ENCODE measurements at places on chromosomes 6 and 20.

DNA sequence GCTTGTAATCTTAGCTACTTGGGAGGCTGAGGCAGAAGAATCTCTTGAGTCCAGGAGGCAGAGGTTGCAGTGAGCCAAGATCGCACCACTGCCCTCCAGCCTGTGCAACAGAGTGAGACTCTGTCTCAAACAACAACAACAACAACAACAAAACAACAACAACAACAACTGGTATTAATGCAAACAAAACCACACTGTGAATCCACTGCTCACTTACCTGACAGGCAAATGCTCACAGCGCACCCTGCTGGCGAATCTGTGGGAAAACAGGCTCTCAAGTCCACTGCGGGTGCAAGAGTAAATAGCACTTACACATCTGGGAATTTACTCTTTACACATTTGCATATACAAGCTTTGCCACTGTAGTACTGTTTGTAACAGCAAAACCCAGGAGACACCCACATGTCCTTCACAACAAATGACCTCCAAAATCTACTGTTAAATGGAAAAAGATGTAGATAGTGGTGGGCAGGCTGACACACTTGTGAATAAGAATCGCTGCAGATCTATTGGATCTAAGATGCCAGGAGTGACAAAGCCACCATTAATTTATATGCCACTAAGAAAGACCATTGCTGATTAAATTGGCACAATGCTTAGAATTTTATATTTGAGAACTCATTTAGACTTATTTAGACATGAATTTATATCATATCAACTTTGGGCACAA is 29.3 kb downstream of the NSFL1C start:
- peak; percentile 77 for DNase-seq

DNA sequence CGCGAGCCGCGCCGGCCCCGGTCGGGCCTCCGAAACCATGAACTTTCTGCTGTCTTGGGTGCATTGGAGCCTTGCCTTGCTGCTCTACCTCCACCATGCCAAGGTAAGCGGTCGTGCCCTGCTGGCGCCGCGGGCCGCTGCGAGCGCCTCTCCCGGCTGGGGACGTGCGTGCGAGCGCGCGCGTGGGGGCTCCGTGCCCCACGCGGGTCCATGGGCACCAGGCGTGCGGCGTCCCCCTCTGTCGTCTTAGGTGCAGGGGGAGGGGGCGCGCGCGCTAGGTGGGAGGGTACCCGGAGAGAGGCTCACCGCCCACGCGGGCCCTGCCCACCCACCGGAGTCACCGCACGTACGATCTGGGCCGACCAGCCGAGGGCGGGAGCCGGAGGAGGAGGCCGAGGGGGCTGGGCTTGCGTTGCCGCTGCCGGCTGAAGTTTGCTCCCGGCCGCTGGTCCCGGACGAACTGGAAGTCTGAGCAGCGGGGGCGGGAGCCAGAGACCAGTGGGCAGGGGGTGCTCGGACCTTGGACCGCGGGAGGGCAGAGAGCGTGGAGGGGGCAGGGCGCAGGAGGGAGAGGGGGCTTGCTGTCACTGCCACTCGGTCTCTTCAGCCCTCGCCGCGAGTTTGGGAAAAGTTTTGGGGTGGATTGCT is 1.3 kb downstream of the VEGFA start:
- DNase-seq = no peak

- no peak for DNase-seq
These were observed 51.0 kb downstream of the CPXM1 start for GRCh38 chr20:2749343-2749950.

- no peak for DNase-seq
These were observed 157.9 kb downstream of the BTBD9 start for GRCh38 chr6:38481851-38482250.

GRCh38 chr6:49949062-49949461 is 14.9 kb downstream of the DEFB114 start:
- DNase-seq = no peak

DNA sequence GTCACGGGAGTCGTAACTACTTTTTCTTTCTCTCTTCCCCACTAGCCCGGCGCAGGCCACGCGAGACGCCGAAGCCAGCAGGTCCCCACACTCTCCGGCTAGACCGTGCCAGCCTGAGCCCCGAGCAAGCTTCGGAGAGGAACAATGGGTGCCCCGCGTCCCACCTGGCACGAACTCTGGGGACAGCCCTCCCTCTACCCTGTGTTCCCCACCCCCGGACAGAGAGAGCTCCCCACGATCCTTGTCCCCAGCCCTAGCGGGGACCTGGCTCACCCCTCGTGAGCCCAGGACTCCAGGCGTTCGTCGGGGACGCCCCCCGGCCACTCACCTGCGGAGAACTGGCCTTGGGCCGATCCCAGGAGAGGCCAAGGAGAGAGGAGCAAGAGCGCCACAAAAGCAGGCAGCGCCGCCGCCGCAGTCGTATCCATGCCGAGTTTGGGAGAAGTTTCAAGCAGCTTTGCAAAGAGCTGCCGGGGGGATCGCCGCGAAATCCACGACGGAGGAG is 416 bp downstream of the PTPRK start:
- peak; percentile 76 for DNase-seq

DNA sequence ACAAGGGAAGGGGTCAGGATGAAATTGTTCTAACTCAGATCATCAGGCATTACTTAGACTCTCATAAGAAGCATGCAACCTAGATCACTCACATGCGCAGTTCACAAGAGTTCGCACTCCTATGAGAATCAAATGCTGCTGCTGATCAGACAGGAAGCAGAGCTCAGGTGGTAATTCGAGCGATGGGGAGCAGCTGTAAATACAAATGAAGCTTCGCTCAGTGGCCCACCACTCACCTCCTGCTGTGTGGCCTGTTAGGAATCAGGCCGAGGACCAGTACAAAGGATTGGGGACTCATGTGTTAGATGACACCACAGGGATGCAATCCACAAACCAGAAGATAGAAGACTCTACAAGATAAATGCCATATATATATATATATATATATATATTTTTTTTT is 31.5 kb upstream of the TOP1 start:
- DNase-seq = no peak

- no peak for DNase-seq
These were observed 9.8 kb downstream of the RIPOR3 start for GRCh38 chr20:50681359-50682064.

- DNase-seq = no peak
These were observed 206.9 kb upstream of the RNF217 start for GRCh38 chr6:124755321-124755720.

DNA sequence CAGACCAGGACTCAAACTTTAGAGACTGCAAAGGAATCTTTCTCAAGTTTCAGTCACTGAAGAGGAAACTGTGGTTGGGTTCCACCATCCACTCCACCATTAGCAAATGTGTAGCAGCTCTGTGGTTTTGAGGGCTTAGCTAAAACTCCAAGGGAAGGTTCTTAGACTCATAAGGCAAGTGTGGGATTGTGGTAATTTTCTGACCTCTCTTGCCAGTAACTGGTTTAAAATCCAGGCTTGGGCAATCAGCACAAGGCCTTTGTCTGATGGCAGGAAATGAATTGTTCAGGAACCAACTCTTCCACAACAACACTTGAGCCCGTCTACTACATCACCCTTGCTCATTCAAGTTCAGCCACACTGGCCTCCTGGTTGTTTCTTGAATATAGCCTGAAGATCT is 68.6 kb upstream of the FBXL4 start:
- no peak for DNase-seq

DNA sequence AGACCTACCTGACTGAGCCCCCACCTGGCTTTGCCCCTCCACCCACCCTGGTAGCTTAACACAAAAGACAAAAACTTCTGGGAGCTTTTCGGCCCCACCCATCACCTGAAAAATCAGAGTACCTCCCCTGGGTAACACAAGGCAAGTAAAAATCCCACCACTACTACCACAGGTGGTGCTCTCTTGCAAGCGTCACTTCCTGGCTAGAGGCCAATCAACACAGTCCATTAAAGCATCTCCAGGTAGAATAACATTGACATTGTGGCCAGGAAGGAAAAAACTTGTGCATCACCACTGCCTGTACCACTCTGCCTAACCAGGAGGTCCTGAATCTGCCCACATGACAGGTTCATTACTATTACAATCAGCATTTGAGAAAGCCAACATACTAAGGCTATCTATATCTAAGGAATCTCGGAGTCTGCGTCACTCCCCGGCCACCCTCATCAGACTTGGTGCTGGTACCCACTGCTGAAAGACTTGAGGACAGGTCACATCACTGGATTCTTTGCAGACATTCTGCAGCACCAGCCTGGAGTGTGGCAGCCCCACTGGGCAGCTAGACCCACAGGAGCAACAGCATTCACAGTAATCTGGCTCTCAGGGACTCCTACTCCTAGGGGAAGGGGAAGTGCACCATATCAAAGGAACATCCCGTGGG is 125.9 kb downstream of the CDK19 start:
- no peak for DNase-seq

DNA sequence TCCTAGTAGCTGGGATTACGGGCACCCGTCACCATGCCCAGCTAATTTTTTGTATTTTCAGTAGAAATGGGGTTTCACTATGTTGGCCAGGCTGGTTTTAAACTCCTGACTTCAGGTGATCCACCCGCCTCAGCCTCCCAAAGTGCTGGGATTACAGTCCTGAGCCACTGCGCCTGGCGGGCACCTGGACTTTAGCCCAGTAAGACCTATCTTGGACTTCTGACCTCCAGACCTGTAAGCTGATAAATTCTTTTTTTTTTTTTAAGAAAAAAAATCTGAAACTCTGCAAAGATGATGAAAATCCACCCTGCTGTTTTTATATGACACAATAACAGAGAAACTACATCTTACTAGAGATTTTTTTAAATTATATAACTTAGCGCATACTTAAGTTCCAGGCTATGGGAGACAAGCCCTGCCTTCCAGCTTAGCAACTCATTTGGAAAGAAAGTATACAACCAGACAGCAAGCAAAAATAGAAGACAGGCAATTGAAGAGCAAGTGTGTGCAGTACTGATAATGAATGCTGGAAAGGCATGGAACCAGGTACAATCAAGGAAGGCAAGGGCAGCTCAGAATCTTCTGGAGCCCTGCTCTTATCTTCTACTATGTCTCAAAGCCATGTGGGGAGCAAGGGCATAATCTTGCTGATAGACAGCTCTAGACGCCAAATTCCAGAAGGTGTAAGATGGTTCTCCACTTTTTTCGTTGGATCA is 104.2 kb downstream of the CD83 start:
- no peak for DNase-seq

- DNase-seq = no peak
These were observed 139.1 kb downstream of the LAMA2 start for GRCh38 chr6:129022011-129022553.
